ENCODE measurements at places on chromosomes 6 and 20.

GRCh38 chr6:44221291-44221960, 2.0 kb upstream of the SLC29A1 start:
- peak; percentile 59 for DNase-seq

- no peak for DNase-seq
These were observed 94.7 kb upstream of the NFATC2 start for GRCh38 chr20:51637241-51637640.

DNA sequence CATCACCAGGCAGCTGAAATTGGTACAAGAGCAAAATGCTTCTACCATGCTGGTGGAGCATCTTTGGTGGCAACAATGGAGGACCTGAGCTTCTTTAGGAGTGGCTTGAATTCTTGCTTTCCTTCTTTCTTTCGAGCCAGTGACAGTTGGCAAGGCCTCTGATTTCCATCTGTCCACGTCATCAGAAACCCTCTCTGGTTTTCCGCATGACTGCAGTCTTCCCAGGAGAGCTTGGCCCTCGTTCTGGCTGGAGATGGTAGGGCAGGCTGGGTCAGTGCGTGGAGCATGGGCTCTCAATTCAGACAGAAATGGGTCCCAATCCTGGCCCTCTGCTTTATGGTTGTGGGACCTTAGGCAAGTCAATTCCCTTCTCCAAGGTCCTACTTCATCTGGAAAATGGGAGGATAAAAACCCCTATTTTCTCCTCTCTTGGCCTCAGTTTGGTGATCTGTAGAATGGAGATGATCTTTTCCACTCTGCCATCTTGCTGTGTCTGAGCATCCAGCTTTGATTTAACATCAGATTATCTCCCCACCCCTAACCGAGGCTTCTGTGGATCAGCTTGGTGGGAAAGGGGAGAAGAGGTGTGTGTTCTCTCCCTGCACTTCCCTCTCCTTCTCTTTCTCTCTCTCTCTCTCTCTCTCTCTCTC, 3.6 kb upstream of the BPIFB1 start:
- no peak for DNase-seq

GRCh38 chr6:121614115-121614514, 178.7 kb downstream of the GJA1 start:
- peak; percentile 60 for DNase-seq

DNA sequence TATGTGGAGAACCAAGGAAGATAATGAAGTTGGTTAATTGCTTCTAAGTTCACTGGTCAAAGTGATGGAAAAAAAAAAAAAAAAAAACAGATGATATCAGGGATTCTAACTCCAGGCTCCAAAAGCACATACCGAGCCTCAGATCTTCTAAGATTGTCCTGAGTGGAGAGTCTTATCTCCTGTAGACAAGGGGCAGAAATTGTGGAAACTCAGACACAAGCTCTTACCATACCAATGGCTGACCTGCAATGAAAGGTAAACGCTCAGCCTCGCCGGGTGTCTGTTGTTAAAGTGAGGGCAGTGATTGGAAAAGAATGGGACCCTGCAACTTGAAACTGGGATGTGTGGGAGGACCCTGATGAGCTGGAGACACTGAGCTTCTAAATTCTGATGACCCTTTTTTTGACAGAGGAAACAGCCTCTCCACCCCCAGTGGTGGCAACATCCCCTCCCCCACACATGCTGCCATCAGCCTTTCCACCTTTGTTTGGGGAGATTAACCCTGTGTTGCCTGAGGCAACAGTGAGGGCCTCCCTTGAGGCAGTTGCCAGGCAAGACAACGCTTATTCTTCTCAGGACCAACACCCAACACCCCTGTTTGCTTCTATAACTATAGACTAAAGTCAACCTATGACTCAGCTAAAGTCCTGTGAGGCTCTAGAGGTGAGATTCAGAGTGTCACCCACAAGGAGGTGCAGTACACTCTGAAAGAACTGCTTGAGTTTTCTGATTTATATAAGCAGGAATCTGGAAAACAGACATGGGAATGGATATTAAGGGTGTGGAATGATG, 154.0 kb downstream of the THBS2 start:
- peak; percentile 41 for DNase-seq

Measured in fibroblast of upper back skin (primary cell).